ENCODE measurements at places on chromosomes 7 and 10. TPM values are rescaled to one million over a fixed set of nuclear protein-coding genes. Genes with fewer than 3 reads are reported as not detected.

Gene SEPTIN14
- not detected for total RNA-seq

Gene GPNMB
- total RNA-seq = 0.95 TPM

Gene LAMB4
- not detected for total RNA-seq

Gene SFTPA1
- total RNA-seq = not detected

DNA sequence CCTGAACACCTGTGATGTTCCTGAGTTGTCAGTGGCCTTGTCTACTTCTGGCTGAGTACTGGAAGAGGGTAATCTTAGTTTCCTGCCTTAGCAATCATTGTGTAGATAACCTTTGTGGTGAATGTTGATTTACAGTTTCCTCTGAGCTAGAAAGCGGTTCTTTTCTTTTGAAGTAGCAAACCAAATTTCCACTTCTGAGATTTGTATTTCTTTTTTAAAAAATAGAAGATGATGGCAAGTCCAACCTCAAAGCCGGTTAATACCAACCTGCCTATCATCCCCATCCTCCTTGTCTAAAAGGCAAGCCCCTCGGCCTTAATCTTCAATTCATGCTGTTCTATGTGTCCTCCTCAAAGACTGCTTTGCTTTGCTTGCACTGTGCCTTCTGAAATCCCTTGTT lies 12.5 kb upstream of the PALS2 start:
- H3K36me3 ChIP-seq = no peaks in the 10 kb centered on the region
- H3K4me1 ChIP-seq = peaks cover 7% of the 10 kb centered on the region
- DNase-seq = peak; percentile 60

DNA sequence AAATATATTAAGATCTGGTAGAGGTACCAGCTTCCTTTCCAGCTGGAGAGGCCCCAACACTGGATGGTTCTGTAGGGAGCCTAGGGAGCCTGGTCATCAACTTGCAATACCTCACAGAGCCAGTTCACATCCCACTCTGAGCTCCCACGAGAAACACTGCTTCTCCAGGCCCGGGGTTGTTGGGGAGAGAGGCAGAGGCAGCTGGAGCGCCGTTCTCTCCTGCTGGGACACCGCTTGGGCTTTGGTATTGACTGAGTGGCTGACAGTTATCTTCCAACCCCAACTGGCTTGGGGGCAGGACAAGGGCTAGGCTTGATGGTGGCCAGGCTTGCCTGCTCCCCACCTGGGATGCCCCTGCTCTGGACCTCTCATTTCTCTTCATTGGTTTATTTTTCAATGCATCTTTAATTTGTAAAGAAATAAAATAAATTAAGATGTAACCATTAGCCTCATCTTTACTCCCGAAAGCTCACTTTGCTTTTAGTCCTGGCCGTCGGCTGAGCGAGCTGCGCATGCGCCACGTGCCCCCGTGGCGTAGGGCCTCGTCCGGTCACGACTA lies 10.0 kb upstream of the CHCHD1 start:
- peak overlapping the region; percentile 95 for H3K27ac ChIP-seq
- H3K36me3 ChIP-seq = peaks cover 70% of the 10 kb centered on the region
- no peaks in the 10 kb centered on the region for H3K27me3 ChIP-seq
- no peak for DNase-seq
- peak overlapping the region; percentile 86 for H3K4me3 ChIP-seq
- peaks cover 55% of the 10 kb centered on the region for H3K4me1 ChIP-seq

All from activated CD4-positive, alpha-beta T cell treated with anti-CD3 and anti-CD28 coated beads, Interleukin-2, amount 10 ng/mL, durations not matched to agents 24 days and 14 days (primary cell).